Stimulated activated CD4-positive, alpha-beta T cell treated with anti-CD3 and anti-CD28 coated beads, Interleukin-1b, Interleukin-23, amount 100 ng/mL, for 1 hour (primary cell): ENCODE measurements at places on chromosomes 16 and 17.
A peak's percentile ranks its signal among the peaks of the same experiment; 100 is the strongest.

GRCh38 chr16:67279296-67280089 lies at the start of gene PLEKHG4:
PLEKHG4 (plus strand) TSS chr16:67279532; CDS start chr16:67280045, 513 bp downstream.
- peak; percentile 56 for DNase-seq

- no peak for DNase-seq
These were observed 44.9 kb downstream of the MBTD1 start for GRCh38 chr17:51214920-51215319.

- no peak for DNase-seq
These were observed 9.5 kb downstream of the PNMT start for GRCh38 chr17:39677542-39678339.

DNA sequence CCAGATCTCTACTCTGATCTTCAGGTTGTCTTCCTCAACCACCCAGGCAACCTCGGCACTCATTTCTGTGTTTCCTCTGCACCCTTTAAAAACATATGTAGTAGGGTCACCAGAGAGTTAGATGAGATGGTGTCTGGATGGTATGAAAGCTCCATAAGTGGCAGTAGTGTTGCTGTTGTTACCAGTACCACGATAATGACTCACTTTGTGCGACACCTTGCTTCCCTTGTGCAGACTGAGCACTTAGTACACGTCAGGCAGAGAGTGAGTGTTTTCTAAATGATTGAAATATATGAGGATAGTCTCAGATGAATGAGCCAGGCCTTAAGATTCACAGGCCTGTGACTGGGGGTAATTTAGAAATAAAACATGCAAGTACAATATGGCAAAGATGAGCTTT lies 188.7 kb downstream of the MAF start:
- no peak for DNase-seq

GRCh38 chr17:17872547-17873345 lies 36.0 kb upstream of the SREBF1 start:
- no peak for DNase-seq

GRCh38 chr16:84643674-84644073 lies 4.6 kb upstream of the KLHL36 start:
- DNase-seq, result no peak

GRCh38 chr17:61770752-61771533 lies 92.4 kb downstream of the BRIP1 start:
- DNase-seq, result no peak

GRCh38 chr17:77160091-77160874 lies 19.5 kb downstream of the SEC14L1 start:
- no peak for DNase-seq

DNA sequence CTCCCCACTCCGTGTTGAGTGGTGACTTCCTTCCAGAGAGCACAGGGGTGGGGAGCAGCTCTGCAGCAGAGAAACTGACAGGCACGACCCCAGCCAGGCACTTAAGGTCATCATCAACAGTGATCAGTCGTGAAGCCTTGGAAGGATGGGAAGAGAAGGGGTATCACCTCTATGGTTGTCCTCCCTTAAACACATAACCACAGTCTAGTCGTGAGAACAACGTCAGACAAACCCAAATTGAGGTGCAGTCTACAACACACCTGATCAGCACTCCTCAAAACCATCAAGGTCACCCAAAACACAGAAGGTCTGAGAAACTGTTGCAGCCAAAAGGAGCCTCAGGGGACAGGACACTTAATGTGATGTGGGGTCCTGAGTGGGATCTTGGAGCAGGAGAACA lies 68.3 kb downstream of the MPRIP start:
- DNase-seq, result no peak

DNA sequence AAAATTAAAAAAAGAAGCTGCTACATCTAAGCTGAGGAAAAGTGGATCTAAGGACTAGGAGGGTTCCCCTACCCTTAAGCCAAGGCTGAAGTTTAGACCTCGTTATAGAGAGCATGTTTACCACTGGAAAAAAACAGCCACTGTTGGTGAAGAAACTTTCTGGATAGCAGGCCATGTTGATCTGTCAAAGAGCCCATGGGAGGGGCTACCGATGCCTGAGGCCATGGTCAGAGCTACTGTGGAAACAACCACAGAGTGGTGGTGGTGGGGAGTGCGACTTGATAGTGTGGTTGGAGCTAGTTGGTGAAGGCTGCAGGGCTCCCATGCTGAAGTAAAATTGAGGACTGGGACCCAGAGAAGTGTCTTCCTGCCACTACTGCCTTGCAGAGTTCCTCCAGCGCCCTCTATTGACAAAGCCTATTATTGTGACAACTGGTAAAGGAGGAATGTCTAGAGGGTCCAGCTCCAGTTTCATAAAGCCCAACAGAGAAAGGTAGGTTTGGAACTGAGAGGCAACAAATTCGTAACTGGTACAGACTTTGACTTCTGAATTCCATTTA lies 12.7 kb upstream of the FAM20A start:
- no peak for DNase-seq

- DNase-seq, result no peak
These were observed 54.4 kb upstream of the YPEL2 start for GRCh38 chr17:59277031-59277430.
